Pancreas (tissue), 10 donors: ENCODE measurements at places on chromosomes 5 and 9. TPM values are rescaled to one million over a fixed set of nuclear protein-coding genes. Genes with fewer than 3 reads are reported as not detected.
A peak's percentile ranks its signal among the peaks of the same experiment; 100 is the strongest.

CCDC69 gene
- 23.1 TPM for total RNA-seq

GABRA6 gene
- not detected for total RNA-seq

GRCh38 chr5:51811883-51812471 lies 428.7 kb downstream of the ISL1 start:
- H3K4me1 ChIP-seq: no peaks in the 10 kb centered on the region
- H3K27me3 ChIP-seq: no peaks in the 10 kb centered on the region
- H3K36me3 ChIP-seq: no peaks in the 10 kb centered on the region
- DNase-seq: no peak
- H3K4me3 ChIP-seq: no peak overlapping the region

GRCh38 chr5:56692359-56693219 lies 122.8 kb upstream of the MAP3K1 start:
- H3K4me3 ChIP-seq: no peak overlapping the region
- no peaks in the 10 kb centered on the region for H3K36me3 ChIP-seq
- DNase-seq: no peak
- no peak overlapping the region for H3K27ac ChIP-seq

DNA sequence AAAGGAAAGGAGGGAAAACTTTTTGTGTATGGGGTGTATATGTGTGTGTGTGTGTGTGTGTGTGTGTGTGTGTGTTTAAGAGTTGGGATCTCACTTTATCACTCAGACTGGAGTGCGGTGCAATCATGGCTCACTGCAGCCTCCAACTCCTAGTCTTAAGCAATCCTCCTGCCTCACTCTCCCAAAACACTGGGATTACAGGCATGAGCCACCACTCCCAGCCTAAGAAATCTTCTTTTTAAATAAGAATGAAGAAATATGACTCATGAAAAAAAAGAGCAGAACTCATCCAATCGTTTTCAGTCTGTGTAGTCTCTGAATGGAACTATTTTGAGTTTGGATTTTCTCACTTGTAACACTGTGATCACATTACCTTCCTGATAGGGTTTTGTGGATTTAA lies 601.5 kb downstream of the ACTL7B start:
- DNase-seq: no peak
- H3K27me3 ChIP-seq: no peaks in the 10 kb centered on the region
- no peaks in the 10 kb centered on the region for H3K36me3 ChIP-seq
- no peak overlapping the region for H3K4me3 ChIP-seq
- H3K4me1 ChIP-seq: no peaks in the 10 kb centered on the region

DNA sequence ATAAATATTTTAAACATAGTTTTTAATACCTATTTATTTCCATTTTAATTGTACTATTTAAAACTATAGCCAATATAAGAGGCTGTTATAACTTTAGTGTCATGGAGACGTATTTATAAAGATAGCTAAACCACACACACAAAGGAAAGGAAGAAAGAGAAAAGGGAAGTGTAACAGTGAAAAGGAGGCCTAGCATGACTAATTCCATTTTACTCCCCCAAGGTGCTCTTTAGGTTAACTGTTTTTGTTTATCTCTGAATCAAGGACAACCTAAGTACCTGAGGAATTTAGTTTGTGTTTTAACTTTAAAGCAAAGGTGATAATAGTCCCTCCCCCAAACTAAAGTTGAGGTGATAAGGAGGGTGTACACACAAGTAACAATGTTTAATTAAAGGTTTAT lies 1188.9 kb upstream of the C9orf72 start:
- no peak overlapping the region for H3K27ac ChIP-seq
- H3K36me3 ChIP-seq: no peaks in the 10 kb centered on the region
- DNase-seq: no peak
- H3K4me3 ChIP-seq: no peak overlapping the region

- peak overlapping the region; percentile 87 for H3K4me3 ChIP-seq
- no peaks in the 10 kb centered on the region for H3K4me1 ChIP-seq
- DNase-seq: no peak
- H3K36me3 ChIP-seq: no peaks in the 10 kb centered on the region
- peak overlapping the region; percentile 67 for H3K27ac ChIP-seq
Measured at GRCh38 chr9:127423476-127423933, 677 bp upstream of the ZNF79 start.

DNA sequence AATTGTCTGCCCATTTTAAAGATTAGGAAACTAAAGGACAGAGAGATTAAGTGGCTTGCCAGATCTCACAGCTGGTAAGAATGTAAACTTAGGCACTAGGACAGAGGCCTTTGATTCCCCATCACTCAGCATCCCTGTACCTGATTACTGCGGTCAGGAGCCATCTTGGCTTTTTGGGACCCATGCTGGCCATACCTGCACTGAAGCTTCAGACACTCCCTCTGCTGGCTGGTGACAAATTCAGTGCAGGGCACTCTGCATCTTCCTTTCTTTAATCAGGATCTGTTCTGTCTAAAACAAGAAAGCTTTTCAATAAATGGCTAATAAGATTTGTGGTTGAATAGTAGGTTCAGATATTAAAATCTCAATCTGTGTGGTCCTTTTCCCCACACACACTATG lies 215.5 kb upstream of the RORB start:
- no peak overlapping the region for H3K27ac ChIP-seq
- no peaks in the 10 kb centered on the region for H3K36me3 ChIP-seq
- H3K27me3 ChIP-seq: no peaks in the 10 kb centered on the region
- H3K4me3 ChIP-seq: no peak overlapping the region

DNA sequence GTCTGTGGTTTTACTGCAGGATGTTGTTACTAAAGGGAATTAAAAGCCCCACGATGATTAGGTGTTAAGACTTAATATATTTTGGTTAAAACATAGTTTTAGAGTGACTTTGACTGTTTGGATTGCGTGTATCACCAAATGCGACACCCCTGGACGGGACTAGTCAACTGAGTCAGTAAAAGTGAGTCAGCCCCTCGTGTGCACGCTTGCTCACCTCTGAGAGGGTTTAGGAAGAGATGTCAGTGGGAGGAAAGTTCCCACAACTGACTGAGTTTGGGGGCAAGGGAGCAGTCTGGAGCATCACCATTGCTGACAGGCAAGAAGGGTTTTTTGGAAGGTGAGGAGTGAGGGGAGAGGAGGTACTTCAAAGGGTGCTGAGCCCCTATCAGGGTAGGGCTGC lies 14.4 kb upstream of the DMRT3 start:
- no peak overlapping the region for H3K27ac ChIP-seq
- no peak for DNase-seq
- peaks cover 5% of the 10 kb centered on the region for H3K27me3 ChIP-seq
- H3K4me3 ChIP-seq: no peak overlapping the region

DNA sequence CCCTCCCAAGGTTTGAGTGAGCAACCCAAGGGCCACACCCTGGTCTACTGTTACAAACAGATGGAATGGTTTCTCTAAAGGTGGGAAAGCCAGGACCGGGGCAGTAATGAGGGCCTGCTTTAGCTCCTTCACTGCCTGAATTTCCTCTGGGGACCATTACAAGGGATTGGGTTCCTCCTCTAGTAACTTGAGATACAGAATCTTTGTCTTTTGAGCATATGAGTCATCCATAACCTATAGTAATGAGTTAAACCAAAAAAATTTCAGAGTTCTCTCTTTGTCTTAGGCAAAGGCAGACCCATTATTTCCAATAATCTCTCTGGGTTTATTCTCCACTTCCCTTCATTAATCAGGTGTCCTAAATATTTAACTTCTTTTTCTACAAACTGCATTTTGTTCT lies 618.8 kb downstream of the HINT1 start:
- no peak overlapping the region for H3K27ac ChIP-seq
- no peaks in the 10 kb centered on the region for H3K4me1 ChIP-seq
- H3K36me3 ChIP-seq: no peaks in the 10 kb centered on the region
- DNase-seq: no peak
- H3K4me3 ChIP-seq: no peak overlapping the region

HAND1 gene
- total RNA-seq: 0.08 TPM

MYMK gene
- not detected for total RNA-seq

TBC1D9B gene
- total RNA-seq: 77.4 TPM

PCDHGA7 gene
- 1.6 TPM for total RNA-seq

FOXI1 gene
- not detected for total RNA-seq

HARS2 gene
- total RNA-seq: 8.2 TPM

DNA sequence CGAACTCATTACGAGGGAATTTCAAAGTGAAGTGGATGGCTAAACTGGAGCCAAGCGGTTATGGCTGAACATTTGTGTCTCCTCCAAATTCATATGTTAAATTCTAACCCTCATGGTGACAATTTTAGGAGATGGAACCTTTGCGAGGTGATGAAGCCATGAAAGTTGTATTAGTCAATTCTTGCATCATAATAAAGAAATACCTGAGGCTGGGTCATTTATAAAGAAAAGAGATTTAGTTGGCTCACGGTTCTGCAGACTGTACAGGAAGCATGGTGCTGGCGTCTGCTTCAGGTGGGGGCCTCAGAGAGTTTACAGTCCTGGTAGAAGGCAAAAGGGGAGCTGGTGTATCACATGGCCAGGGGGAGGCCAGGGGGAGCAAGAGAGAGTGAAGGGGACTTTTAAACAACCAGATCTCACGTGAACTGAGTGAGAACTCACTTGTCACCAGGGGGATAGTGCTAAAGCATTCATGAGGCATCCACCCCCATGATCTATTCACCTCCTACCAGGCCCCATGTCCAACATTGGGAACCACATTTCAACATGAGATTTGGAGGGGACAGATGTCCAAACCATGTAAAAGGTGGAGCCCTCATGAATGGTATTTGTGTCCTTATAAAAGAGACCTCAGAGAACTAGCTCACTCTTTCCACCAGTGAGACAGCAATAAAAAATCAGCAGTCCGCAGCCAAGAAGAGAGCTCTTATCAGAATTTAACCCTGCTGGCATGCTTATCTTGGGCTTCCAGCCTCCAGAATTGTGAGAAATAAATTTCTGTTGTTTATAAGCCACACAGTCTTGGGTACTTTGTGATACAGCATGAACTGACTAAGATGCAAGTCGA lies 143.4 kb downstream of the MTRR start:
- H3K27ac ChIP-seq: no peak overlapping the region
- H3K36me3 ChIP-seq: no peaks in the 10 kb centered on the region
- H3K4me3 ChIP-seq: no peak overlapping the region

- DNase-seq: no peak
- no peaks in the 10 kb centered on the region for H3K36me3 ChIP-seq
- H3K27me3 ChIP-seq: no peaks in the 10 kb centered on the region
Measured at GRCh38 chr9:90891308-90892040, 89.9 kb downstream of the SYK start.

ENTREP1 gene
- total RNA-seq: 4.2 TPM

DNA sequence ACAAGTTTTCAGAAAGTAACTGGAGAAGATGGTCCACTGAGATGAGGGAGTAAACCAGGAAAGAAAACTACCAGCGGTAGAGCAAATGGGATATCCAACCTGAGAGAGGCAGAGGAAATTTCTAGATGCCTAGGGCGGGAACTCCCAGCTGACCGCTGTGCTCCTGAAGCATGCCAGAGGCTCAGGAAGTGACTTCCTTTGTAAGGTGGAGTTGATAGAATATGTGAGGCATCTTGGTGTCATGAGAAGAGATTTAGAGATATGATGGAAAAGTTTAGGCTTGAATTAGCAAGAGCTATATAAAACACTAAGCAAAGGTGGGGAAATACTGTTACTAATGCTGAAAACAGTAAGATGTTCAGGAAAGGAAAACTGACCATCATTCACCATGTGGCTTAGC lies 124.1 kb downstream of the C9orf152 start:
- H3K4me1 ChIP-seq: no peaks in the 10 kb centered on the region
- DNase-seq: no peak
- no peaks in the 10 kb centered on the region for H3K36me3 ChIP-seq
- no peak overlapping the region for H3K27ac ChIP-seq
- H3K4me3 ChIP-seq: no peak overlapping the region

RBM22 gene
- total RNA-seq: 18.7 TPM

GRCh38 chr9:113337714-113338113 lies 2.4 kb downstream of the WDR31 start:
- no peaks in the 10 kb centered on the region for H3K36me3 ChIP-seq
- DNase-seq: no peak
- H3K27ac ChIP-seq: no peak overlapping the region

GRCh38 chr5:133610489-133611356 lies 1.6 kb downstream of the FSTL4 start:
- peaks cover 6% of the 10 kb centered on the region for H3K4me1 ChIP-seq
- peak overlapping the region; percentile 44 for H3K4me3 ChIP-seq
- H3K36me3 ChIP-seq: no peaks in the 10 kb centered on the region
- no peak overlapping the region for H3K27ac ChIP-seq
- peak; percentile 90 for DNase-seq
